Urothelium cell line (cell line): ENCODE measurements at places on chromosomes 3 and 15.

- no peak for DNase-seq
These were observed 104.7 kb upstream of the ROBO1 start for GRCh38 chr3:79872483-79872882.

DNA sequence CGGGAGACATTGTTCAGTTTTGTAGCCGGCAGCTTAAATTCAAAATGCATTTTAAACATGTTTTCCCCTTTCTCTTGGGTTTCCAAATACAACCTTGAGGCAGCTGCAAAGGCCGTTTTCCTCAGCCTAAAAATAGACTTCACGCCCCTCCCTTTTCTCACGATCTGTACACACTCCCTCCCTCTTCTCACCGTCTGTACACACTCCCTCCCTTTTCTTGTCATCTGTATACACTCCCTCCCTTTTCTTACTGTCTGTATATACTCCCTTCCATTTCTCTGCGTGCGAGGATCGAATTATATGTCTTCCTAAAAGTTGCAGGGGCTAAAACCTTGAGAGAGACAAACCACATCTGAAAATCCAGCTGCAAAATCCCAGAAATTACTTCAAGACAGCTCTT is 8.9 kb downstream of the MUC4 start:
- no peak for DNase-seq

GRCh38 chr3:197586181-197586580 is 30.4 kb upstream of the BDH1 start:
- no peak for DNase-seq

DNA sequence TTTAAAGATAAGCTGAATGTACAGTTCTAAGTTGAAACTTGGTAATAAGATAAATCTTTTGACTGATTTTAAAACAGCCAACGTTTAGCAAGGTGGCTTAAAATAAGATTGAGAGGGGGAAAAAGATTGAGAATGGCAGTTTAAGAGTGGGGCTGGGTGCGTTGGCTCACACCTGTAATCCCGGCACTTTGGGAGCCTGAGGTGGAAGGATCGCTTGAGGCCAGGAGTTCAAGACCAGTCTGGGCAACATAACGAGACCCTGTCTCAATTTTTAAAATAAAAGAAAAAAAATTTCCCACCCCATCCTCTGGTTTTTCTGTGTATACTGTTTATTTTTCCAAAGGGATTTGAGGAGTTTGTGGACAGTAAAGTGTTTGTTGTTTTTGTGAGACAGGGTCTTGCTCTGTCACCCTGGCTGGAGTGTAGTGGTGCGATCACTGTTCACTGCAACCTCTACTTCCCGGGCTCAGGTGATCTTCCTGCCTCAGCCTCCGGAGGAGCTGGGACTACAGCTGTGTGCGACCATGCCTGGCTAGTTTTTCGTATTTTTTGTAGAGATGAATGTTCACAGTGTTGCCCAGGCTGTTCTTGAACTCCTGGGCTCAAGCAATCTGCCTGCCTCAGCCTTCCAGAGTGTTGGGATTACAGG is 3.0 kb downstream of the MAPK6 start:
- DNase-seq = no peak

- DNase-seq = no peak
These were observed 45.4 kb downstream of the GRK7 start for GRCh38 chr3:141808586-141808985.

DNA sequence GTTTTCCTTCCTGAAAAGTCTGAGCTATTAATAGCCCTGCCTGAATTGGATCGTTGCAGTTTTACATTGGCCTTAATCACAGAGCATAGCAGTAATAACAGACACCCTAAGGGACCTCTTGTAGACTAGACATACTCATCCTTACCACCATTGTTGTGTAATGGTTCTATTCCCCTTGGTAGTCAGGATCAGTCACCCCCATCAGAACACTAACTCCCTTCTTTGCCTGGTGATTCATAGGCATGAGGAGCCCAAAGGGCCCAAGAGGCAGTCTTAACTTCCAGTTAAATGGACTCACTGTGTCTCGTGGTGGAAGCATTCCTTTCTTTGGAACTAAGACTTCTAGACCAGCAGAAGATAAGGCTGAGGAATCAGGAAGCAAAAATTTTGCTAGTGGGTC is 20.2 kb downstream of the CGGBP1 start:
- no peak for DNase-seq

- DNase-seq = no peak
These were observed 20.5 kb upstream of the DCBLD2 start for GRCh38 chr3:98921957-98922356.

- DNase-seq = no peak
These were observed 906.0 kb upstream of the ALCAM start for GRCh38 chr3:104460477-104461406.

GRCh38 chr3:59580996-59581395 is 531.2 kb upstream of the CFAP20DC start:
- DNase-seq = no peak

DNA sequence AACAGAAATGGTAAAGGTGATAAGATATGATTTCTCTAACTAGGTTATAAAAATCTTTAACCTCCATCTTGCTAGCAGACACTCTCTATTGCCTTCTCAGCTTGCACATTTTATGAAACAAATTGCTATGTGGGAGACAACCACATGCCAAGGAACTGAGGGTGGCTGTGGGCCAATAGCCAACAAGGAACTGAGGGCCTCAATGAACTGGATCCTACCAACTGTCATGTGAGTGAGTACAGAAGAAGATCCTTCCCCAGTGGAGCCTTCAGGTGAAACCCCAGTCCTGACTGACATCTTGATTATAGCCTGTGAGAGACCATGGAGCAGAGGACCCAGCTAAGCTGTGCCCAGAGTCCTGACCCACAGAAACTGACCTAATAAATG is 129.2 kb upstream of the LRIG1 start:
- DNase-seq = no peak

- DNase-seq = no peak
These were observed 25.0 kb downstream of the PDE8A start for GRCh38 chr15:85006655-85007054.

DNA sequence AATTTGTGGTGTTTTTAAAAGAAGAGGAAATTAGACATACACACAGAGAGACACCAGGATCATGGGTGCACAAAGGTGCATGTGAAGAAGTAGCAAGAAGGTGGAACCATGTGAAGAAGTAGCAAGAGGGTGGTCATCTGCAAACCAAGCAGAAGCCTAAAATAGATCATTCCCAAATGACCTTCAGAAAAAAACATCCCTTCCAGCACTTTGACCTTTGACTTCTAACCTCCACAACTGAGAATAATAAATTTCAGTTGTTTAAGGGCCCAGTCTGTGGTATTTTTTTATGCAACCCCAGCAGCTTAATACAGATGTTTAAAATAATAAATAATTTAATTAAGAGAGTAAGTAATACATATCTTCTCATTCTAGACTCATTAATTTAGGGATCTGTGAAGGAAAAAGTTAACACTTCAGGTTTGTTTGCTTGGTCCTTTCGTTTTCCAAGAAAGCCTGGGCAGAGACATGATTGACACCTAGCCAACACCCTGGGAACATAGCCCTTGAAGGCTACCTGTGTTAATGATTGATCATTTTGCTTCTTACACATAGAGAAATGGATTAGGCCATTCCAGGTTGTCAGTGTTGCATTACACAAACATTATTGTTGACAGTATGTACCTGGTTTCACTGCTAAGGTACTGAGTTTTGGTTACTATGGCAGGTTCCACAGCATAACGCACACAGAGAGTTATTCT is 1331.2 kb upstream of the GBE1 start:
- no peak for DNase-seq

- no peak for DNase-seq
These were observed 20.2 kb downstream of the ATOSA start for GRCh38 chr15:52658955-52659354.

- DNase-seq = no peak
These were observed 15.0 kb downstream of the GRK7 start for GRCh38 chr3:141777957-141778813.

GRCh38 chr3:16550676-16551341 is 37.3 kb upstream of the RFTN1 start:
- peak; percentile 75 for DNase-seq

DNA sequence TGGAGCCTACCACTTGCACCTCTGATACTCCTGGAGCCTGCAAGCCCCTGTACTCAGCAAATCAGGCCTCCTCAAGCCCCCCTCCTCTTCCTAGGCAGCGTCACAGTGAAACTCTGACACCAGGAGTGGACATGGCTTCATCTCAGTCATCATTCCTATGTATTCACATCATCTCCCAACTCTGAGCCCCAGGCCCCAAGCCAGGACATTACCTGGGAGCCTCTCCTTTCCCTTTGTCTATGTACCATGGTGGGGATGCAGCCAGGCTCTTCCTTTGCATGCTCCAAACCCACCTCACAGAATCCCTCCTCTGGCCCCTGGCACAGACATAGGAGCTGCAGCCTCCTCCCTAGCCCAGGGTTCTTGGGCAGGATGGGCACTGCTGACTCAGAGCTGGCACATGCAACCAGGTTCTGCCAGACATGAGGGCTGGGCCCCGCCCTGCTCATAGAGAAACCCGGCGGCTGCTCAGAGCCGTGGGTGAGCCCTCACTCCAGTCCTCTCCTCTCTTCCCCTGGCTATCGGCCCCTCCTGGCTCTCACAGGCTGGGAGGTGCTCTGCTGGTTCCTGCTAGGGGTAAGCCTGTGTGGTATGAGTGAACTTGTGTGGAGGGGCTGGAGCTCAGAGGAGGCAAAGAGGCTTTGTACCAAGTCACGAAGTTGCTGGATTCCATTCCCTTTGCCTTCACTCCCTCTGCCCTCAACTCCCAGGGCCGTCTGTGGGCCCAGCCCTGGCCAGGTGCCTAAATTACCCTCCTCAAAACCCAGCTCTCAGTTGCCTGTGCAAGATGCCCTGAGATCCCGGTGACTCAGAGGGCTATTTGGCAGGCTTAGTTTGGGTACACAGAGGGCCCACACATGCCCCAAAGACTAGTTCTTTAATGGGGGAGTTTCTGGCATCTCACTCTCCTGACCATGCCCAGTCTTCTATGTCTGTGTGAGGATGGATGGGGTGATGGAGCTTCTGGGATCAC is 1.9 kb upstream of the PLCD1 start:
- DNase-seq = peak; percentile 82

DNA sequence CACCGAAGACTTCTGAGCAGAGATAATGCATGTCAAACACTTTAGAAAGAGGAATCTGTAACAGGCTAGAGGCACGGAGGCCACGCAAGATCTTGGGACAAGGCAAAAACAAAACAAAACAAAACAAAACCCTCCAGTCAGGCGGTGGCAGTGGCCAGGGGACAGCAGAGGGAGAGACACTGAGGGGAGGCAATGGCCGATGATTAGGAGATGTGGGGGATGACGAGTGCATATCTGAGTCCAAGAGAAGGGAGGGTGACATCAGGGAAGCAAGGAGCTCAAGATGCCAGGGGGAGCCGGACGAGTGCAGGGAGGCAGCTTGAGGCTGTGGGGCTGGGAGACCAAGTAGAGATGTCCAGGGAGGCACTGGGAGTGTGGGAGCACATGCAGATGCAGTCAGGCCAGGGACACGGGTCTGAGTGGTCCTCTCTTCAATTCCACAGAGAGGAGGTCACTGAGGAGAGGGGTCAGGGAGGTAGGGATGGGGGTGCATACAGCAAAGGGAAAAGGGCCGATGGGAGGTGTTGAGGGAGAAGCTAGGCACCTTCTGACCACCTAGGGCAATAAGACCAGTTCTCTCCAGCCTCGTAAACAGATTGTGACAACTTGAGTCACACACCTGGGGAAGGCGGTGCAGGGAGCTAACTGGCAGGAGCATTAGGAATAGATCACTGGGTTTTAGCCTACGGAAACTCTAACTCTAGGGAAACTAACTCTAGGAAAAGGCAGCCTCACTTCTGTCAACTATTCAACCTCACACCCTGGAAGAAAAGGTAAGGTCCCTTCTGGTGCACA is 29.6 kb downstream of the SLCO2A1 start:
- no peak for DNase-seq
